Left ventricle myocardium inferior (tissue), 1 donor: ENCODE measurements at places on chromosomes 12 and 14. TPM values are rescaled to one million over a fixed set of nuclear protein-coding genes. Genes with fewer than 3 reads are reported as not detected.

GRCh38 chr12:65168681-65169319 is 583 bp upstream of the LEMD3 start:
- no peak for DNase-seq

DNA sequence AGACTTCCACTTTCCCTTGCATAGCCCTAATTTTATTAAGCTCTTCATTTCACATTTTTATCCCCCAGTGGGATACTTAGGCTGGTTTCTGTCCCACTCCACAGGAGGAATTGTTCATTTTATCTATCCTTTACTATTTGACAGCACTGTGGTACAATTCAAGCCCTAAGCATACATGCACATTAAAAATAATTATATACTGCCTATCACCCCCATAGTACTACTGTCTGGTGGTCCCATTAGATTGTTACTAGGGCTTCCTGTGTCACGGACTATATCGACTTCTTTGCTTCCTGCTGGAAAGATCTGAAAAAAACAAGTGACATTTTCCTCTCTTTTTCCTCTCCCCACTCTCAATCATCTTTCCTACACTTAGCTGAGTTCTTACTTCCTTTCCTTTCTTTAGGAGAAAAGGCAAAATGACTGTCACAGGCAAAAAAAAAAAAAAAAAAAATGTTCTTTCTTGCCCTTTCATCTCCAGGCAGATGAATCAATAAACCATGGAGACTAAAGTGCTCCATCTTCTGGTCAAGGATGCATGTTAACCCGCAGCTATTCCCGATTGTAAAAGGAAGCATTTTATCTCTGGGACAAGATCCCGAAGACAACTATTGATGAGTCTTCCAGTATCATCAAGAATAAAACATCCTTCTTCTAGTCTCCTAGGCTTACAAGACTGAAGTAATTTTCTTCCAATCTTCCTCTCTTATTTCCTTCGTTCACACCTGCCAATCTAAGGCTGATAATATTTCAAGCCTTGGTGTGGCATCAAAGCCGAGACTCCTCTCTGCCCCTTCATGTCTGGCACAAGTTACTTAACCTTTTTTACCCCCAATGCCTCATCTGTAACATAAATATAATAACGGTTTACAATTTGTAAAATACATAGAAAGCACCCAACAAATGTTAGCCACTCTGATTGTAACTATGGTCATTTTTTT is 94.4 kb upstream of the PLEKHG7 start:
- DNase-seq, result no peak

GRCh38 chr12:64911081-64911480 is 86.6 kb downstream of the TBC1D30 start:
- no peak for DNase-seq

The PTCSC3 gene
- not detected for total RNA-seq

DNA sequence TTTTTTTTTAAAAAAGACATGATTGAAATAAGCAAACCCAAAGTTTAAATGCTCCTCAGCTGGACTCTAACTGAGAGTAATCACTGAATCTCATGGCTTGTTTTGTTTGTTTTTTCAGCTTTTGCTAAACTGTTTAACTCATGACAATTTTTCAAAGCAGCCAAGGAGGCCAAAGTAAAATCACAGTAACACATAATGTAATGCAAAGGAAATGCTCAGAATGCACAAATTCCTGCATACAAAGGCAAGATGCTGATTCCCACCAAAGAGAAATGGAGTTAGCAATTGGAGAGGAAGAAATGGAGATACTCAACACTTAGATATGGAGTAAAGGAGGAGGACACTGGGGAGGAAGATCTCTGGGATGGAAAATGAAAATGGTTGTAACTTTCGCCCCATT is 126.2 kb upstream of the SOX5 start:
- no peak for DNase-seq

The DTX3 gene
- total RNA-seq, result 22.3 TPM

- DNase-seq, result no peak
Observed at GRCh38 chr14:95763875-95764274, 50.0 kb upstream of the TCL1A start.

DNA sequence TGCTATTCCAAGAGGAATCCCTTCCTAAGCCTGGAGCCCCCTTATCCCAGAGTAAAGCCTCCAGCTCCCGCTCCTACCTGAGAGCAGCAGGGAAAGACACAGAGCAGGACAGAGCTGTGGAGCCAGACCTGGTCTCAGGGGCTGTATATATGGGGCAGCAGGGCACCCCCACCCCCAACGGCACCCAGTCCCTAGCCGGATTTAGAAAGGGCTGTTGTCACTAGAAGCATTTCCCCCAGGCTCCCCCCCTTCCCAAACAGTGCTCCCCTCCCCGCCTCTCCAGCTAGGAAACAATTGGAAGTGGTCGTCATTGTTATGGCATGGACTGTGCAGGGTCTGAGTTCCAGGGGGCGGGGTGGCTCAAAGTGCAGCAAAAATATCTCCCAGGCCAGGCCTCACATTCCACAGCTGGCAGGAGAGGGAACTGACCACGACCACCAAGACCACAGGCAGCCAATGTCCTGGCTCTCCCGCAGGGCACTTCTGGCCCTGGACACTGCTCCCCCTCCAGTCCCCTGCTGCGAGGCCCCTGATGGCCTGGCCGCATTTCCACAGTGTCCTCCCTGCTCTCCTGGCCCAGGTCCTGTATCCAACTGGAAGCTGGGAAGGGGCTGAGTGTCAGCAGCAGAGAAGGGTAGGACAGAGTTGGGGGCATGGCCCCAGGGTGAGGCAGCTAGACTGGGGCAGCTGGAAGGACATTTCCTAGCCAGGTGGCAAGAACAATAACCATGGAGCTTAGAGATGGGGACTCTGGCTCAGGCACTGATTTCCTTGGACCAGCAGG is at the start of gene MYH7:
TSS of gene MYH7 (minus strand) at position 118 of the 784 bp plus-strand sequence. CDS start 1,928 bp downstream, outside the sequence.
- peak; percentile 75 for DNase-seq

The KRT73 gene
- total RNA-seq, result not detected

The ENDOU gene
- total RNA-seq, result 0.49 TPM

DNA sequence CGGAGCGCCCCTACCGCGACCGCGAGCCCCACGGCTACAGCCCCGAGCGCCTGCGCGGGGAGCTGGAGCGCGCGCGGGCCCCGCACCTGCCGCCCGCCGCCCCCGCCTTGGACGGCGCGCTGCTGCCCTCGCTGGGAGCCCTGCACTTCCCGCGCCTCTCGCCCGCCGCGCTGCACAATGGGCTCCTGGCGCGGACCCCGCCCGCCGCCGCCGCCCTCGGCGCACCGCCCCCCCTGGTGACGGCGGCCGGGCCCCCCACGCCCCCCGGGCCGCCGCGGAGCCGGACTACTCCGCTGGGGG is 27.0 kb downstream of the LRCOL1 start:
- no peak for DNase-seq

GRCh38 chr14:104933746-104934733 is 9.4 kb downstream of the PLD4 start:
- peak; percentile 12 for DNase-seq

The GALNT9 gene
- total RNA-seq, result not detected

- no peak for DNase-seq
Observed at GRCh38 chr12:96240656-96241055, 46.5 kb downstream of the ELK3 start.

DNA sequence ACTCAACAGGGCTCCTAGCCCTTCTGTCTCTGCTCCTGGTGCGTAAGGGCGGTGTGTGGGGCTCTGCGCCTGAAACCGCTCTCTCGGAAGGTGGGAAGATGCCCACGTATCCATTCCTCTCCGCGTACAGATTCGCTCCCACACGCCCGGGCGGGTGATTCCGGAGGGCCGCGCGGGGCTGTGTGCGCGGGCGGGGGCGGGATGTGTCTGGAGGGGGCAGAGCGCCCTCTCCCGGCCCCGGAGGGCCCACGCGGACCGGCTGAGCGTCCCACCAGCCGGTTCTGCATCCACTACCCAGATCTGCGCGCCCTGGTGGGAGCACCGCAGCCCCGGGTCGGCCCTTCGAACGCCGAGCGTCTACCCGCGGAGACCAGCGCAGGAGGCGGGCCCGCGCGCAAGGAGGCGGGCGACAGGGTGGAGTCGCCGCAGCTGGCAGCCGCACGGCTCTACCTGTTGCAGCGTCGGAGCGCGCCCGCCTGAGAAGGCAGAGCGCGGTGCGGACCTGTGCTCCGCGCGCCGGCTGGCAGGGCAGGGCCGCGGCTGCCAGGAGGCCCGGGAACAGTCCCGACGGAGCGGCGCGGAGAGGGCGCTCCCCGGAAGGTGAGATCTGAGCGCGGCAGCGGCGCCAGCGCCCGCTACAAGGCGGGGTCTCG is 1.4 kb upstream of the KCNK13 start:
- DNase-seq, result peak; percentile 42

DNA sequence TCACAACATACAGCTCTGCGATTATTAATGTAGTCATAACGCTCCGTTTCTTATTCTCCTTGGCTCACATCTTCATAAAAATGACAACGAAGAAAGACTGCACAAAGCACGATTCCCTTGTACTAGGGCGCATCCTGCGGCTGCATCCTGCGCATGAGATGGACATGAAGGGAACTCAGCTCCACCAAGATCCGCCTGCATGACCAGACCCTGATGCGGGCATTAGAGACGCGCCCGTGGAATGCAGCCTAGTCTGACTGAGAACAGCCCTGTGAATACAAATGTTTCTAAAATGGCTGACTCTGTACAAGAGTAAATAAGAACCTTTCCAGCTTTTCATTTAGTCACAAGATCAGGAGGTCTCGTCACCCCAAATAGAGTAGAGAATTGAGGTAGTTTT is 422.2 kb downstream of the NOVA1 start:
- no peak for DNase-seq

GRCh38 chr14:54529811-54530210 is 20.1 kb downstream of the CGRRF1 start:
- no peak for DNase-seq

- DNase-seq, result no peak
Observed at GRCh38 chr12:33296529-33296928, 143.1 kb downstream of the SYT10 start.

DNA sequence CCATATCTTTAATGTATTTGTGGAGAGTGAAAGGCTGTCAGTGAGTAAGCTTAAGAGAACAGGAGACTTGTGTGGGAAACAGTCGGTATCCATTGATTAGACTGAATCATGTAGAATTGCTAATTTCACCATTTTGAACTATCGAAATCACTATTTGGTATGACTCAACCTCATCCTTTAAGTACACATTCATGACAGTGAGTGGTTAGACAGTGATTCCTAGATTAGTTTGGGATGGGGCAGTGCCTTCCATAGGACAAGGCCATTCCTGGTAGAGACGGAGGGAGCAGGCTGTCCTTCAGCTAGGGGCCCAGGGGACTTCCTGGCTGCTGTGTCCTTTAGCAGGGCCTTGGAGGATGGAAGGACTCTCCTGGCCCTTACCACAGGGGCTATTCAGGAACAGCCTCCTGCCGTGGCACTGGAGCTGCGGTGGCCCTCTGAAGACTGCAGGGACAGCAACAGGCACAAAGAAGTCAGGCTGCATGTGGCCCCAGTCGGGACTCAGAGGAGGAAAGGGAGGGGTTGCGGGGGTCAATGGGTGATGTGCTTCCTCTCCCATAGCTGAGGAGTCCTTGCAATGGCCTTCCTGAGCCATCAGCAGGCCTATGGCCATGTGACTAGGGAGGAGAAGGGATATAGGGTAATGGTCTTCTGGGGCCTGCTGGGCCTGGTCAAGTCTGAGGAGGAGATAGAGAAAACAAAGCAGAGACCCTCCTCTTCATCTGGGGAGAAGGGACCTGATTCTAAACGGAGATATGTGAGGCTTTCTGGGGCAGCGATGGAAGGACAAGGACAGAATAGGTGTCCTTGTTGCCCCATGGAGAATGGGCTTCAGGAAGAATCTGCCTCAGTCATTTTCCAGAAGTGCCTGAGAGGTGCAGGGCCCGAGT is 11.2 kb downstream of the SERPINA1 start:
- no peak for DNase-seq

The PYGL gene
- total RNA-seq, result 5.8 TPM

GRCh38 chr12:104792570-104792969 is 165.5 kb downstream of the SLC41A2 start:
- no peak for DNase-seq

The SLC17A8 gene
- total RNA-seq, result not detected

The PRPH gene
- not detected for total RNA-seq

- DNase-seq, result no peak
Observed at GRCh38 chr14:82055515-82056115, 522.0 kb upstream of the SEL1L start.

The BCAT1 gene
- 4.3 TPM for total RNA-seq

The GRIN2B gene
- total RNA-seq, result 0.03 TPM

The LRTM2 gene
- total RNA-seq, result not detected

GRCh38 chr14:94018308-94018707 is 7.8 kb upstream of the OTUB2 start:
- DNase-seq, result no peak

- DNase-seq, result no peak
Observed at GRCh38 chr12:24993793-24994192, 44.9 kb upstream of the BCAT1 start.

- DNase-seq, result no peak
Observed at GRCh38 chr12:105085501-105085900, 1.2 kb upstream of the ALDH1L2 start.

The ABCC9 gene
- 81.8 TPM for total RNA-seq

- DNase-seq, result no peak
Observed at GRCh38 chr12:64147875-64148274, 74.2 kb downstream of the KICS2 start.
